ENCODE measurements at places on chromosomes 5 and 9.

GRCh38 chr5:99866740-99867139 lies 668.4 kb upstream of the FAM174A start:
- DNase-seq: no peak

GRCh38 chr9:95406121-95406520 lies 88.6 kb upstream of the FANCC start:
- DNase-seq: no peak

DNA sequence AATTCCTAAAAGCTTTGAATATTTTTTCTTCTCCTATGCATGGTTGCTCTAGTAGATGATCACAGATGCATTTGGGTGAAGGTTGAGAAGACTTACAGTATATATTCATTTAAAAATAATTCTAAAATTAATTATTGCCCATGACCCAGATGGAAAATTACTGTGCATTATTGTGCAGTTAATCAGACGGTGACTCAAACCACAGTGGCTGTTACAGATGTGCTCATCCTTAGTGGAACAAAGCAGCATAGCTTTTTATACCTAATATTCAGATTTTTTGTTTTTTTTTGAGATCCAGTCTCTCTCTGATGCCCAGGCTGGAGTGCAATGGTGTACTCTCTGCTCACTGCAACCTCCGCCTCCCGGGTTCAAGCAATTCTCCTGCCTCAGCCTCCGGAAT lies 10.7 kb downstream of the OR2V1 start:
- no peak for DNase-seq

- DNase-seq: no peak
Observed at GRCh38 chr5:15284706-15285105, 215.3 kb upstream of the FBXL7 start.

DNA sequence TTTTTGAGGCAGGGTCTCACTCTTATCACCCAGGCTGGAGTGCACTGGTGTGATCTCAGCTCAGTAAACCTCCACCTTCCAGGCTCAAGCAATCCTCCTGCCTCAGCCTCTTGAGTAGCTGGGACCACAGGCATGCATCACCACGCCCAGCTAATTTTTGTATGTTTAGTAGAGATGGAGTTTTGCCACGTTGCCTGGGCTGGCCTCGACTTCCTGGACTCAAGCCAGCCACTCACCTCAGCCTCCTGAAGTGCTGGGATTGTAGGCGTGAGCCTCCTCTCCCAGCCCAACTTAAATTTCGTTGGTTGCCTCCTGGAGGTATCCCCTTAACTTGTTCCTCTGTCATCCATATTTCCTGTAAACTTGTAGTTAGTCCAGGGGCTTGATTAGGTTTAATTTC lies 47.2 kb downstream of the RAB24 start:
- no peak for DNase-seq

DNA sequence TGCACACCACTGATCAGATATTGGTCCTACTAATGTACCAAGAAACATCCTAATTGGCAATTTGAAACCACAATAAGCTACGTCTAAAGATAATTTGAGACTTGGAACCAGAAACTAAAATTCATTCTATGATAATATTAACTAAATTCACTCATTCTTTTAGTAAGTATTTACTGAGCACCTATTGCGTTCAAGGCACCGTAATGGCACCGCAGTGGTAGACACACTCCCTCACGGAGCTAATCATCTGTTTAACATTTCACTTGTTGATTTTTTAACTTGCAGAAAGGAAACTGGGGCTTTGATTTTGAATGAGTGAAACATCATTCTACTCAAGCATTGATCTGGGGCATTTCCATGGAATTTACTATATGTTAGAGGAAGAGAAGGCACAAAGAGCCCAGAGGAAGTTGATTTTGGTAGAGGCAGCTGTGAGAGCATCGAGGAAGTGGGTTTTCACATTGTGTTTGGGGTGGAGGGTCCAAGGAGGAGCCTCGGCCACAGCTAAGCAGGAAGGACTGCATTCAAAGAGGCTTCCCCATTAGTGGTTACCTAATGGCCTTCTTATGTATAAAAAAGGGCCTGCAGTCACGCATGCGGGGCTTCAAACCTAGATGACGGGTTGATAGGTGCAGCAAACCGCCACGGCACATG lies 7.1 kb downstream of the RAPGEF1 start:
- no peak for DNase-seq

DNA sequence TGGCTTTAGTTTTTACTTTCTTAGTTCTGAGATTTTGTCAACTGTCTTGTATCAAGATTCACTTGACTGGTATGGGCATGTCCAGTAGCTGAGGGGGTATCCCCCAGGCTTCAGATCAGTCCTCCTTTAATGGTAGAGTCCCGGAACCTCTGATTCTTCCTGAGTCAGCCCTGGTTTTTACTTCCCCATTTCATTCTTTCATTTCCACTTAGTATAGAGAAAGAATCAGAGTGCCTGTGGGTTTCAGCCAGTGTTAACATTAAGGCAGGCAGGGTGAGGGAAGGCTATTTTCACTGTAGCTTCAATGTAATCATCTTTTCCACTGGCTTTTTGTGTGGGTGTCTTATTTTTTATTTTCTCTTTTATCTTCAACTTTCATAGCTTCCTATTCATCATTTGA lies 8.3 kb upstream of the COMMD10 start:
- DNase-seq: no peak

GRCh38 chr9:116479056-116479544 lies 208.0 kb upstream of the TRIM32 start:
- no peak for DNase-seq

DNA sequence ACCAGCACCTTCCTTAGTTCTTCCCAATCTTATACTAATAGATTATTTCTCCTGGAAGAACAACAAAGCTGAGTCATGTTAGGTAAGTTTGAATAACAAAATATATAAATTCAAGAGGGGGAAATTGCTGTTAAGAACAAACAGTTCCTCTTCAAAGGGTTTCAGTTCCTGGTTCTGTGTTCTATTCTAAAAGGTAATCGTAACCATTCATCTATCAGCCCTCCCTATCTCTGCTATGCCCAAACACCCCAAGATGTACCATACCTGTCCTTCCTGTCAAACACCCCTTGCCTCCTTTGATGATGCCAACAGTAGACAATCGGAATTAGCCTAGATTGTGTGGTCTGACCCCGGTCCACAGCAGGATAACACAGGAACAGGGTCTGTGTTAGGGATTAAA lies 4.2 kb upstream of the RNF180 start:
- DNase-seq: no peak

- DNase-seq: no peak
Observed at GRCh38 chr9:87613265-87614111, 112.4 kb upstream of the CTSL start.

DNA sequence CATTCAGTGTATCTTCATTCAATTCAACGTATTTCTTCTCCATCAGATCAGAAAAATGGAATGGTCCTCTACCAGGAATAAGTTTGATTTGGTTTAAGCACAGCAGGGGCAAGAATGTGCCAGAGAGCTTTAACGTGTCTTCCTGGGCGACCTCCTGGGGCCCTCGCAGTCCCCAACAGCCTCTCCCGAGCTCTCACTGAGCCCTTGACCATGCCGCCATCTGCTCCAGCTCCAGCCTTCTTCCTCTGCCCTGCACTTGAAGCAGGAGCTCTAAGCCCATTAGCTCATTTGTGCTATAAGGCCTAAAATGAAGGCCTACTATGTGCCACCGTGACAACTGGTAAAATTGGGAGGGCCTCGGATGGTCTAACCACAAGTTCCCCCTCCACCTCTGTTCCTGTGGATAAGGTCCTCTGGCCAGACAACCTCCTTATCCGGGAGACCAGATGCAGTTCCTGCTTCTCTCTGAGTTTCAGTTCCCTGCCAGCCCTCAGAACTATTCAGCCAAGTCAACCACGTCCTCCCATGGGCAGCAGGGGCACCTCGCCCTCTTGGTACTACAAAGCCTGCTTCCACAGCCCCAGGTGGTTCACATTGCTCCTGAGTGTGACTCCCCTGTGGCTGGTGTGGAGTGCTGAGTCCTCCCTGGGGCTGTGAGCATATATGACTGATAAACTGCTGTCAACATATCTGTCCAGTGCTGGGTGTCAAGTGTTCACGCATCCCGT lies 35.8 kb downstream of the C5orf15 start:
- DNase-seq: no peak

DNA sequence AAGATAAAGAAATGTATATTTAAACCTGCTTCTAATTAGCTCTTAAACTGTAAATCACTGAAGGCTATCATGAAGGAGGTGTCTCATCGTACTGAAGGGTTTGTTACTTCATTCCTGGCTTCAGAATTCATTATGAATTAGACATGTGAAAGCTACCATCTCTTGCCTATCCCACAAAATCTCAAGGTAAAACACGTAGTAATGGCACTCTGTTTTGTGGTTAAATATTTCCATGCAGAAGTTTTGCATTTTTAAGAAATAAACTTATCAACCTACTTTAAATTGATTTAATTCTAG lies 490.7 kb upstream of the NUDT12 start:
- no peak for DNase-seq

DNA sequence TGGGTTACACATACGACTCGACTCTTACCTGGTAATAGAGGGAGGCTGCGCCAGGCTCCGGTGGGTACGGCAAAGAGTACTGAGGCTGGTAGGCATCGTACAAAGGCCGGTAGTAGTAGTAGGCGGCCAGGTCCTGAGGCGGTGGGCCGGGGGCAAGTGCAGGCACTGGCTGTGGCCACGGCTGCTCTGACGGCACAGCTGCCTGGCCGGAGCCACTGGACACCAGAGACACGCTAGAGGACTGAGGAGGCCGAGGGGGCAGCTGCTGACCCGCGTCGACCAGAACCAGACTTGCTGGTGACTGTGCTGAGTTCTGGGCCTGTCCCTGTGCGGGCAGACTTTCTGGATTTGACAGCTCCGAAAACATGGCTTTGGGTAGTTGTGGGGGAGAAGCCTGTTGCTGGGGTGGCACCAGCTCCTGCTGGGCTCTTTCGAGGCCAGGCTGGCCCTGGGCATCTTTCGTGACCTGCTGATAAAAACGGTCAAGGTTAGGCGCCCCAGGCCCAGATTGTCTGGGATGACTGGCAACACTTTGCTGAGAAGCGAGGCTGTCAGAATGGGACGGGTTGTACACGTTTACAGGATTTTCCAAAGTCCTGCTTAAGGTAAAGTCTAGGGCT lies 8.7 kb downstream of the SEC16A start:
- no peak for DNase-seq

DNA sequence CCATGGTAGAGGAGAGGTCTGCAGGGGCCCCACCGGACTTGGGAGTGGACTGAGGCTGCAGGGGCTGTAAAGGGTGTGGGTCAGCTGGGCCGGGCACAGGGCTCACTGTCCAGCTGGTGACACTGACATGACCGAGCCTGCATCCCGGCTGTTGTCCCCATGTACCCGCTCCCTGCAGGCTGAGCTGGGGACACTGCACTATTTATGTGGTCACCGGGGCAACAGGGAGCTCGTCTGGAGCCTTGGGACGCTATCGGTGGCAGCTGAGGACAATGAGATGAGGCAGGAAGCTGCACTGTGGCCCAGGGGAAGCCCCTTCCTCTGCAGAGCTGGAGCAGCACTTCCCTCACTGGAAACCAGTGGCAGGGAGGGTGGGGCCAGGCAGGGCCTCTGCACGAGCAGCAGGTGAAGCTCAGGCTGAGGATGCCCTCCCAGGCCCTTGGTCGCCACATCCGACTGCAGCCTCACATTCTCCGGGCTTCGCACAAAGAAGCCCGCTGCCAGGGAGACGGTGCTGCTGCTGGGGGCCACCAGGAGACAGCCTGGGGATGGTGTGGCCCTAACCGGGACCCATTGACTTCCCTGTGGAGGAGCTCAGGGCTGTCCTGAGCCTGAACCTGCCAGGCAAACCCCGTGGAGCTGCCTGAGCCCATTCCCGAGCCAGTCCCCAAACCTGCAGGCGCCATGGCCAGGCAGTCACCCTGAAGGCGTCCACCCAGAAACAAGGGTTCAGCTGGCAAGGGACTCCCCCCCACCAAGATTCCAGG lies 26.4 kb downstream of the ZDHHC11B start:
- DNase-seq: no peak

DNA sequence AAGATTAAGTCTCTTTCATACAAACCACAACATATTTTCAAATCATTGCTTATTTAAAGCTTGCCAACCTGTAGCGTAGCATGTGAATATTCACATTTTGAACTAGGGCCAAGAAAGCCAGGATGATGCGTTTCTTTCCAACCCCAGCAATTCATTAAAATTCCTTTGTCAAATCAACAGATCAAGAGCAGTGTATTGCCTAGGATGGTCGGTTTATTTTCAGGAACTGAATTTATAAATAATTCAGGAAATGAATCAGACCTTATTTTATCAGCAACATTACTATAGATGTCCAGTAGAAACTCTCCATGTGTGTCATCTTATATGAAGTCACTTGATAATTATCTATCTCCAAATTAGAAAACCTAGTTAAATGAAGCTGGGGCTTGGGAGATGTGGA lies 13.2 kb upstream of the AUH start:
- no peak for DNase-seq

GRCh38 chr9:82021198-82021597 lies 32.6 kb downstream of the SPATA31D1 start:
- DNase-seq: no peak

DNA sequence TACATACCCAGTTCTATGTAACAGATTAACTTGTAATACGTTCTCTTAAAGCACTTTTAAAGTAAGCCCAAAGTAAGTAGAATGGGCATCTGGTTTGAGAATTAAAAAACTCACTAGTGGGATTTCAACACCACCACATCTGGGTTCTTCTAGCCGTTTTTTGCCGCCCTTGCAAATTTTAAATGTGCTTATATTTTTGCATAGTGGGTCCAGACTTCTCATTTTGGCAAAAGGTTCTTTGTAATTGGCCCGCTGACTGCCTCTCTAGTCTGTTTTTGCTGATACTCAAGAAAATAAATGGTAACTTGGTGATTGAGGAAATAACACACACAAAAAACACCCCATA lies 582 bp upstream of the FBXO4 start:
- no peak for DNase-seq

DNA sequence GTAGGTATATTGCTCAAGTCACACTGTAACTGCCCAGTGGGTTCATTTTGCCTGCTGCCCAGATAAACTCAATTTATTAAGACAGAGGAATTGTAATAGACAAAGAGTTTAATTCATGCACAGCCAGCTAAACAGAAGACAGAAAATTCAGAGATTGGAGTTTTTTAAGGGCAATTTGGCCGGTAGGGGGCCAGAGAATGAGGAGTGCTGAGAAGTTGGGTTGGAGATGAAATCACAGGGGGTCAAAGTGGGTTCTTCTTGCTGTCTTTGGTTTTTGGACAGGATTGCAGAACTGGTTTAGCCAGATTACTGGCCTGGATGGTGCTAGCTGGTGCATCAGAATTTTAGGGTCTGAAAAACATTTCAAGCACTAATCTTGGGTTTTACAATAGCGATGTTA lies 20.7 kb upstream of the IL33 start:
- DNase-seq: no peak

DNA sequence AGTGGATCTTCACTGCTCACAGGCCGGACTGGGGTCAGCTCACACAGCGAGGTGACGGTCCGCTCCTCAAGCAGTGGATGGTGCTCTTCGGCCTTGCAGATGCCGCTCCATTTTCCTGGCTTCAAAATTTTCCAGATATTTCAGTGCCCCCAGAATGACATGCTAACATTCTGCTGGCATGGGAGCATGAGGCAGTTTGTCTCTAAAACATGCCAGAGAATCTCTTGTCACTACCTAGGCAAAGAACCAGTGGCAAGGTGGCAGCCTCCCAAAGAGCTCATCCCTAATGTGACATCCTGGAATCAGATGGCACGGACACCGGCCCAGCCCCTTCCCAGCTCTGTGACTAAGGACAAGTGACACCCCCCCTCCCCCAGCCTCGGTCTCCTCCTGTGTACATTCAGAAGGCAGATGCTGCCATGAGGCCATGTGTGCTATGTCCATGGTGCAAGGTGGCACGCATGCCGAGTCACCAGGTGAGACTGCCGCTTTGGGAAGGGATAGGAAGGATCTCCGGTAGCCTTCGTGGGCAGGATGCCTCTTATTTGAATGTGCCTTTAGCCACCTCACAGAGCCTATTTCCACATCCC lies 2.7 kb downstream of the S1PR3 start:
- no peak for DNase-seq

GRCh38 chr5:122921826-122922225 lies 76.4 kb downstream of the SNX24 start:
- DNase-seq: no peak
